ENCODE measurements at places on chromosomes 3 and 15. TPM values are rescaled to one million over a fixed set of nuclear protein-coding genes. Genes with fewer than 3 reads are reported as not detected.

Gene FBXO40
- total RNA-seq = not detected

Gene SAMD7
- total RNA-seq = not detected

- H3K4me3 ChIP-seq = peak overlapping the region; percentile 87
- peaks cover 28% of the 10 kb centered on the region for H3K4me1 ChIP-seq
- DNase-seq = peak; percentile 37
- peak overlapping the region; percentile 96 for H3K27ac ChIP-seq
Measured at GRCh38 chr3:184336547-184337398, 627 bp upstream of the FAM131A start.

GRCh38 chr15:65184305-65184867, 756 bp downstream of the CLPX start:
- H3K4me3 ChIP-seq = peak overlapping the region; percentile 97
- no peaks in the 10 kb centered on the region for H3K27me3 ChIP-seq
- H3K27ac ChIP-seq = peak overlapping the region; percentile 99
- H3K36me3 ChIP-seq = no peaks in the 10 kb centered on the region

- no peak overlapping the region for H3K4me3 ChIP-seq
- no peak for DNase-seq
- H3K27me3 ChIP-seq = no peaks in the 10 kb centered on the region
- no peaks in the 10 kb centered on the region for H3K4me1 ChIP-seq
- no peak overlapping the region for H3K27ac ChIP-seq
- no peaks in the 10 kb centered on the region for H3K36me3 ChIP-seq
Measured at GRCh38 chr15:86001200-86001599, 78.5 kb upstream of the AGBL1 start.

DNA sequence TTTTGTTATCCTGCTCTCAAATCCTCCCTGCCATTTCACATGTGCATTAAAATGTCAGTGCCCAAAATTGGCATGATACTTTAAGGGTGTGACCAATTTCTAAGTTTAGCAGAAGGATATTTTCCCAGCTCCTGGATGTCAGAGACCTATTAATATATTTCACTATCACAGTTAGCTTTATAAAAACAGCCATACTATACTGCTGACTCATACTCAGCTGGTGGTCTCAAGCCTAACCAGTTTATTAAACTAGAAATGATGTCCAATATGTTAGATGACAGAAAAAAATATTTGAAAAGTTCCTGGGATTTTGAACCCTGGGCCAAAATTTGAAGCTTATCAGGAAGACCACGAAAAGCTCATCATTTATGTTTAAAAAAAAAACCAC, 60.9 kb upstream of the ZNF280D start:
- no peak for DNase-seq
- H3K36me3 ChIP-seq = no peaks in the 10 kb centered on the region
- no peaks in the 10 kb centered on the region for H3K4me1 ChIP-seq
- no peaks in the 10 kb centered on the region for H3K27me3 ChIP-seq
- H3K4me3 ChIP-seq = no peak overlapping the region
- no peak overlapping the region for H3K27ac ChIP-seq

Gene TRH
- total RNA-seq = not detected

DNA sequence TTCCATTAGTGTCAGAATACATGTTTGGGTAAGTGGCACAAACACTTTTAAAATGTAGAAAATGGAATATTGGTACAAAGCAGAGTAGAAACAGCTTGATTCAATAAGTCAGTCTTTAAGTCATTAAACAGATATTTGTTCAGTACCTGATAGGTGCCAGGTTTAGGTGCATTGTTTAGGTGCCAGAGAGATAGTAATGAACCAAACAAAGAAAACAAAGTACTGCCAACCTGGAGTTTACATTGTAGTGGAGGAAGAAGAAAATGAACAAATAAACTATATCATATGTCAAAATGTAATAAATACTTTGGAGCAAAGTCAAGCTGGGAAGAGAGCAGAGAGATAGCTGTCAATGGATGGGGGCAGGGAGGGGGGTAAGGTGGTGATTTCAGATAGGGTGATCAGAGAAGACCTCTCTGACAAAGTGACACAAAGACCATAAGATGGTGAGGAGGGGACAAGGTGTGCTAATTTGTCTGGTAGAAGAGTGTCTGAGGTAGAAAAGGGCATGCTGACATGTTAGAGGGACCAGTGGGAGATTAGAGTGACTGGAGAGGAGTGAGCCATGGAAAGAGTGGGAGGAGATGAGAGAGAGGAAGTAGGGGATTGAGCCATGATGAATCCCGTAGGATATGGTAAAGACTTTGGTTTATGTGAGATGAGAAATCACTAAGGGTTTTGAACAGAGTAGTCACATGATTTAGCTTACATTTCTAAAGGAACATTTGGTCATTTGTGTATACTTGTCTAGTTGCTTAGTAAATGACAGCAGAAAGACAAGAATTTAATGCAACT, 128.2 kb downstream of the UBE2E2 start:
- no peaks in the 10 kb centered on the region for H3K4me1 ChIP-seq
- no peaks in the 10 kb centered on the region for H3K36me3 ChIP-seq
- no peak overlapping the region for H3K27ac ChIP-seq
- no peak for DNase-seq

- no peak overlapping the region for H3K27ac ChIP-seq
- no peaks in the 10 kb centered on the region for H3K4me1 ChIP-seq
- H3K27me3 ChIP-seq = no peaks in the 10 kb centered on the region
- H3K36me3 ChIP-seq = peaks cover 3% of the 10 kb centered on the region
Measured at GRCh38 chr3:33377931-33378330, 62.3 kb downstream of the UBP1 start.

DNA sequence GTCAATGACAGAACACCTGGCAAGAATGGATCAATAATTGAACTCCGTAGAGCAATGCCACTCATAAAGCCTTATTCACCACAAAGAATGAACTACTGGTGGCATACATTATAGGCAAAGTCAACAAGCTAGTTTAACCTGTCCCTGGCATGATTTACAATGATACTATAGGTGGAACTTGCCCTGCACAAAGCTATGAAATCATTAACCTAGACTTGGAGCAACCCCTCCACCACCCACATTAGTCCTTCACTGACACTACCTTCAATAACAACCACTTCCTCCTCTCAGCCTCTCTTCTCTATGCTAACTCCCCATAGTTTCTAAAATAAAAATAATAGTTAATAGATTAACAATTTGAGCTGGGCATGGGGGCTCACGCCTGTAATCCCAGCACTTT, 54.4 kb downstream of the ACAP2 start:
- no peaks in the 10 kb centered on the region for H3K27me3 ChIP-seq
- DNase-seq = no peak
- no peaks in the 10 kb centered on the region for H3K36me3 ChIP-seq
- H3K4me3 ChIP-seq = no peak overlapping the region

Gene CRYBG3
- total RNA-seq = 17.1 TPM

Gene RFTN1
- total RNA-seq = 6.5 TPM

DNA sequence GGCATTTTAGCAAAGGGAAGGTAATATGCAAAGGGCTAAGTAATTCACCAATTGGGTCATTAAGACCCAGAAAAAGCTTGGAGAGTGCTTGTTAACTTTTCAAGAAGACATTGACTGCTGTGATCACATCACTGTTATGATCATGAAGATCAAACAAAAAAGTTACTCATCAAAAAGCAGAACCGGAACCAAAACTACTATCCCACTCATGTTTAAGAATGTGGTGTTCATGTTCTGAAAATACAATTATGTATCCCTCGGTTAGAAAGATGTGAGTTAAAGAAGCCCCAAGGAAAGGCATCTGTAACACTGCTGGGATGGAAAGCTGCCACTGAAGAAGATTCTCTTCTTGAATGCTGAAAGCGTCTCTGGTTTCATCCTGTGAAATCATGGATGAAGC, 32.6 kb downstream of the BBX start:
- peaks cover 7% of the 10 kb centered on the region for H3K4me1 ChIP-seq
- no peak for DNase-seq
- no peak overlapping the region for H3K4me3 ChIP-seq
- H3K27me3 ChIP-seq = no peaks in the 10 kb centered on the region
- H3K27ac ChIP-seq = no peak overlapping the region

- H3K27ac ChIP-seq = no peak overlapping the region
- no peak for DNase-seq
- no peak overlapping the region for H3K4me3 ChIP-seq
- no peaks in the 10 kb centered on the region for H3K4me1 ChIP-seq
- H3K27me3 ChIP-seq = no peaks in the 10 kb centered on the region
- H3K36me3 ChIP-seq = no peaks in the 10 kb centered on the region
Measured at GRCh38 chr3:38611866-38612265, 37.6 kb downstream of the SCN5A start.

Gene TLR9
- not detected for total RNA-seq

- DNase-seq = no peak
- H3K36me3 ChIP-seq = no peaks in the 10 kb centered on the region
- H3K27ac ChIP-seq = no peak overlapping the region
- H3K4me1 ChIP-seq = peaks cover 5% of the 10 kb centered on the region
- H3K27me3 ChIP-seq = no peaks in the 10 kb centered on the region
Measured at GRCh38 chr15:60865507-60865906, 363.6 kb downstream of the RORA start.

Gene ADAMTS7
- 0.33 TPM for total RNA-seq

Gene GADL1
- not detected for total RNA-seq

- H3K27ac ChIP-seq = no peak overlapping the region
- H3K36me3 ChIP-seq = no peaks in the 10 kb centered on the region
- no peak for DNase-seq
- H3K27me3 ChIP-seq = no peaks in the 10 kb centered on the region
- no peaks in the 10 kb centered on the region for H3K4me1 ChIP-seq
Measured at GRCh38 chr3:56257826-56258225, 210.4 kb downstream of the ERC2 start.

GRCh38 chr3:143973259-143974021, 1.8 kb downstream of the DIPK2A start:
- H3K4me3 ChIP-seq = peak overlapping the region; percentile 94
- H3K4me1 ChIP-seq = peaks cover 31% of the 10 kb centered on the region
- H3K36me3 ChIP-seq = no peaks in the 10 kb centered on the region
- no peaks in the 10 kb centered on the region for H3K27me3 ChIP-seq

- H3K36me3 ChIP-seq = no peaks in the 10 kb centered on the region
- H3K27ac ChIP-seq = no peak overlapping the region
- H3K4me3 ChIP-seq = no peak overlapping the region
- no peak for DNase-seq
Measured at GRCh38 chr3:126498929-126499328, 18.6 kb downstream of the UROC1 start.

Gene CORO2B
- 1.0 TPM for total RNA-seq

Gene TEX9
- 7.9 TPM for total RNA-seq

- DNase-seq = no peak
- H3K27me3 ChIP-seq = no peaks in the 10 kb centered on the region
- H3K27ac ChIP-seq = peak overlapping the region; percentile 33
- H3K4me3 ChIP-seq = no peak overlapping the region
- peaks cover 14% of the 10 kb centered on the region for H3K4me1 ChIP-seq
Measured at GRCh38 chr3:186746008-186746407, 28.8 kb downstream of the KNG1 start.

- no peak for DNase-seq
- peak overlapping the region; percentile 41 for H3K4me3 ChIP-seq
- H3K4me1 ChIP-seq = peaks cover 28% of the 10 kb centered on the region
Measured at GRCh38 chr3:138835397-138835757, 649 bp upstream of the PIK3CB start.

Gene WDR76
- total RNA-seq = 6.9 TPM

DNA sequence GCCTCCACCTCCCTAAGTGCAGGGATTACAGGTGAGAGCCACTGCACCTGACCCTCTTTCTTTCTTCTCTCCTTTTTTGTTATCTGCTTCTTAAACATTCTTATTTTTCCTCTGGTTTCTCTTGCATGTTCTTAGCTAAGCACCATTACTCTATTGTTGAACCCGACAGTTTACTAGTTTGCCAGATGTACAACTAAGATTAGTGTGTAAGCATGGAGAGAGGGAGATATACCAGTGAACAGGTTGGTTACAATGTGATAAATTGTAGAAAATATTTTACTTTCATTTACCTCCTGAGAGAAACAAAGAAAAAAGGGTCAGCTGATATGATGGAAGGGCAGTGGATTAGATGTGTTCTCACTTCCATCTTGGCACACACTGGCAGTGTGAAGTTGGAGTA, 4.9 kb downstream of the HAUS2 start:
- H3K27me3 ChIP-seq = no peaks in the 10 kb centered on the region
- H3K36me3 ChIP-seq = no peaks in the 10 kb centered on the region
- no peak for DNase-seq
- no peak overlapping the region for H3K4me3 ChIP-seq

DNA sequence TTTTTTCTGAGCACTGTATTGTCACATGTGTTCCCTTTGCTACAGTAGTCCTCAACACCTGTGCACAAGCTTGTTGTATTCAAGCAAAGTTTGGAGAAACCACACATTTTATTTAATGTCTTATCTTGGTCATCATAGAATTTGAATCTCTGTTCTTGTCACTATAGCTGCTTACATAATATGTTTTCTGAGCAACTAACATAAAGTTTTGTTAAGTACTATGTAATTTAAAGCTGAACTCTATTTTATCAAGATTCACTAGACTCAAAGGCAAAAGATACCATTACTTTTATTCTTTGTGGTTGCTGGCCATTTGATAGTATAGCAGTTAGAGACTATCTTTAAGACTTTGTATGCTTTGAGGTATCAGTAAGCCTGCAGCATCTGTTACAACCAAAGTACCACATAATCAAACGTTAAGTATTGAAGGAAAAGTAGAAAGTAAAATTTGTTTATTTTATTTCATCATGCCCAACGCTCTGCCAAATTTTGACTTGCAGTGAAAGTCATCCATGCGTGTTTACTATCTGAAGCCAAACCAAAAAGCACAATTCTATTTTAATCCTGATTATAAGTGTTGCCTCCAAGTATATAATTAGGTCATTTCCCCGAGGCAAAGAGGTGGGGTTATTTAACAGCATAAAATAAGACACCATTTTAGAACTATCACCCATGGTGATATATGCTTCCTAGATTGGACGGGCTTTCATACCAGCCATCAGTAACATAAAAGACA, 10.3 kb upstream of the ABHD10 start:
- no peaks in the 10 kb centered on the region for H3K36me3 ChIP-seq
- no peak for DNase-seq

GRCh38 chr15:77826006-77826695, 193.4 kb upstream of the LINGO1 start:
- H3K27me3 ChIP-seq = no peaks in the 10 kb centered on the region
- no peaks in the 10 kb centered on the region for H3K4me1 ChIP-seq
- H3K4me3 ChIP-seq = no peak overlapping the region
- H3K36me3 ChIP-seq = no peaks in the 10 kb centered on the region
- H3K27ac ChIP-seq = no peak overlapping the region

DNA sequence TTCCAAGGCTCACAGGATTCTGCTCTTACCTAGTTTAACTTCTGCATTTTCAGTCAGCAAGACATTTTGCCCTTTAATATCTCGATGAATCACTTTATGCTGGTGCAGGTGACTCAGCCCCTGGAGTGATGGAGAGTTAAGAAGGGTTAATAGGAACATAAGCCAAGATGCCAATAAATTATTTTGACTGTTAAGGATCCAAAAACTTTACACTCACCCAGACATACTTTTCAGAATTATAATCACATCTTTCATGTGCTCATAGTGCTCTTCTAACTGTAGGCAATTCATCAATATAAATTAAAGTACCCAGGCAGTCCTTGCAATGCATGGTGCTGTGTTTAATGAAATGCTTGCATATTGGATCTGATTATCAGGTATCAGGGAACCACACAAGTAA, 164.1 kb upstream of the SLC2A2 start:
- H3K4me3 ChIP-seq = no peak overlapping the region
- H3K27ac ChIP-seq = no peak overlapping the region
- peaks cover 10% of the 10 kb centered on the region for H3K4me1 ChIP-seq
- H3K27me3 ChIP-seq = no peaks in the 10 kb centered on the region
- H3K36me3 ChIP-seq = no peaks in the 10 kb centered on the region
- DNase-seq = no peak

- H3K36me3 ChIP-seq = no peaks in the 10 kb centered on the region
- no peak overlapping the region for H3K4me3 ChIP-seq
- no peak overlapping the region for H3K27ac ChIP-seq
- H3K27me3 ChIP-seq = no peaks in the 10 kb centered on the region
- no peak for DNase-seq
- peaks cover 18% of the 10 kb centered on the region for H3K4me1 ChIP-seq
Measured at GRCh38 chr15:99154271-99154670, 49.4 kb downstream of the SYNM start.

Data from body of pancreas (tissue), 4 donors.